ENCODE measurements at places on chromosomes 6 and 20. TPM values are rescaled to one million over a fixed set of nuclear protein-coding genes. Genes with fewer than 3 reads are reported as not detected.

Gene C20orf141
- not detected for total RNA-seq

Gene PROKR2
- total RNA-seq = not detected

Gene C6orf15
- not detected for total RNA-seq

Gene ARMH2
- total RNA-seq = 0.43 TPM

DNA sequence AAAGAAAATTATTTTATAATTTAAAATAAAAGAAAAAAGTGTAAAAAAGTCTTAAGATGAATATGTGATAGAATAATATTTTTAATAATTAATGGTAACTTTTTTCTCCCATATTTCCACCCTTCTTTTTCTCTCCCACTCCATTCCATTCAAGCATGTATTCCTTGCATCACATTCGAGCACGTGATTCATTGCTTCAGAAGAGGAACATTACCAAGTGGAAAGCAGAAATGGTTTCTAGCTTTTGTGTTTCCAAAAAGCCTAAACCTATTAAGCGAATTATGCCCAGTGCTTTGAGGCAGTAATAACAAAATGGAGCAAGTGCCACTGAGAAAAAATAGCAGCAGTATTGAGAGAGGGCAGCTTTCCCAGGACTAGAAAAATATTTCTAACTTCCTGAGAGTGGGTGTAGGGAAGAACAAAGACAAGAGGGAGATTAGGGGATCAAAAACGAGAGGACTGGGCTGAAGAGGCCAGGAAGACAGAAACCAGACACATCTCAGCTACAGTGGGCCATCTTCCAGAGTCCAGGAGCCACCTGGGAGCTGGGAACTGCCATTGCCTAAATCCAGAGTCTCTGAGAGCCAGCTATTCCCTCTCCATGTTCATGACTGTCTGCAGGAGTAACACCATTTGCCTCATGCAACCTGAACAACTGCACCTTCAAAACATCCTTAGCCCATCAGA, 15.0 kb upstream of the AKIRIN2 start:
- no peak for ATAC-seq

DNA sequence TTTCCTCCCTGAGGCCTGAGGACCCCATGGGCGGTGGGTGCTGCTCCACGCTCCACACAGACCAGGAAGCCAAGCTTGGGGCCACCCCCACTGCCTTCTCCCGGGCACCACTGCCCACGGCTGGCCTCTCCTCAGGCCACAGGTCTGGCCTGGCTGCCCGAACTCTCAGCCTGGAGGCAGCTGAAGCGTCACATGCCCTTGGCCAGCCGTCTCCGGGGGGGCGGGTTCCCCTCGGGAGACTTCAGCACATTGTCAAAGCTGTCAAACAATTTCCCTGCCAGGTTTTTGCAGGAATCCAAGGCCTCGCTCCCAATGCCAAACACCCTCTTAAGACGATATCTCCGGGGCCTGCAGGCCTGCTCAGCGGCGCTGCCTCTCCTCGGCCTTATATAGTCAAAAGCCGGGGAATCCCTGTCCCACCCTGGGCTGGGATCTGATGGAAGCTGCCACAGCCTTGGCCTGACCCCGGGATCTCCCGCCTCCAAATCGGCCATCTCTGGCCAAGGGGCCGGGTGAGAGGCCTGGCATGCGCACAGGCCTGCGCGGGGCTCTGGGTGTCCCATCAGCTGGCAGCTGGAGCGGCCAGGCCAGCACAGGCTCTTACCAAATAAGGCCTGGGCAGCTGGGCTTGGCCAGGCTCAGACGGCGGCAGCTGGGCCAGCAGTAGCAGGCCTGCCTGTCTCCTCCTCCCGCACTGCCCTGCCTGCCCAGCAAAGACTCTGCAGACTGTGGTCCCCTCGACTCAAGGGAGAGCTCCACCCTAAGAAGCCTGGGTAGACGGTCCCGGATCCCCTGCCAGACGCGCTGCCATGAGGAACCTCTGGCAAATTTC, 49.7 kb downstream of the RBM38 start:
- ATAC-seq = no peak

DNA sequence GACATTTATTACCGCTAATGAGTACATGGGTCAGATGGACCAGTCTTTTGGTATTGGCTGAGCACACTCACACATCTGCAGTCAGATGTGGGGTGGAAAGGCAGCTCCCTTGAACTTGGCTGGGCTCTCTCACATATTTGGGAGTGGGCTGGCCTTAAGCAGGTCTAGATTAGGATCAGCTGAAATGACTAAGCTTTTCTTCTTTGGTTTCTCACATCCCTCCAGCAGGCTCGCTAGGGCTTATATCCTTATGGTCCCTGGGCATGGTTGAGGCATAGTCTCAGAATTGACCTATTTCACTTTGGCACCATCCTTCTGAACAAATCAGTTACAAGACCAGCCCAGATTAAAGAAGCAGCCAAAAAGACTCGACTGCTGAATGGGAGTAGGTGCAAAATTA, 14.4 kb upstream of the PLCB1 start:
- ATAC-seq = peak; percentile 5

GRCh38 chr20:38841570-38841969, 36.1 kb downstream of the PPP1R16B start:
- ATAC-seq = no peak

- ATAC-seq = no peak
These were observed 64.3 kb downstream of the TTI1 start for GRCh38 chr20:37968841-37969401.

DNA sequence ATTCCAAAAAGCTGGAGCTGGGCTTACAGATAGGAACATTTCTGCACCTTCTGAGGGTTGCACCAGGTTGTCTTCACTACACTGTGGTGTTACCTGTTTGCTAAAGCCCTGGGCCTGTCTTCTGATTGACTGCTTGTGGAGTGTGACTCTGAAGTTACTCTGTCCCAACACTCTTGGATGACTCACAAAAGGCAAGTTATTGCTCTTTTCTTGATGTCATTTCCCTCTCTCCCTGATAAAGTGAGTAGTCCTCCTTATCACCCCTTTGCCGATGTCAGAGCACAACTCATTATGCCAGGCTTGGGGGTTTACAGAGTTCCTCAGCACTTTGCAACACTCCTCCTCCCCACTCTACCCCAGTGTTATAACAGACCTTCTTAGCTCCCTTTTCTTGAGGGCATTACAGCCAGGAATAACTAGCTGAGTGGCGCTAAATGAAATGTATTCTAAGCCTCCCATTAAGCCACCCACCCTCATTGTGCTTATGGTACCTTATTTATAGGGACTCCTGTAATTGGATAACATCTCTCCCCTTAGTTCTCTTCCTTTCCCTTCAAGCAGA, 36.1 kb upstream of the NKX2-4 start:
- ATAC-seq = no peak

DNA sequence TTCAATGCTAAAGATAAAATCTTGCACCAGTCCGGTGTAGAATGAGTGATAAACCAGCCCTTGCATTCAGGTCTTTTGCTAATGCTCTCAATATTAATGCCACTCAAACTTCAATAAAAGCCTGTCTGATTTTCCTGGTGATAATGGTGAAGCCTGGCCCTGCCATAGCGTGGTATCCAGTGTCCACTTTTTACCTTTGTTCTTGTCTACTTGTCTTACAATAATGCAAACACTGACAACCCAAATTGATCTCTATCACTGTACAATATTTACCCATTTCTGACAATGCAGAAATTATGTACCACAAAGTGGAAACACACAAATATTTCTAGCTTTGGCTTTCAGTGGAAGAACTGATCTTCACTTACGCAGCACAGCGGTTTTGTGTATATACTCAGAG, 189.1 kb downstream of the ZDHHC14 start:
- no peak for ATAC-seq

DNA sequence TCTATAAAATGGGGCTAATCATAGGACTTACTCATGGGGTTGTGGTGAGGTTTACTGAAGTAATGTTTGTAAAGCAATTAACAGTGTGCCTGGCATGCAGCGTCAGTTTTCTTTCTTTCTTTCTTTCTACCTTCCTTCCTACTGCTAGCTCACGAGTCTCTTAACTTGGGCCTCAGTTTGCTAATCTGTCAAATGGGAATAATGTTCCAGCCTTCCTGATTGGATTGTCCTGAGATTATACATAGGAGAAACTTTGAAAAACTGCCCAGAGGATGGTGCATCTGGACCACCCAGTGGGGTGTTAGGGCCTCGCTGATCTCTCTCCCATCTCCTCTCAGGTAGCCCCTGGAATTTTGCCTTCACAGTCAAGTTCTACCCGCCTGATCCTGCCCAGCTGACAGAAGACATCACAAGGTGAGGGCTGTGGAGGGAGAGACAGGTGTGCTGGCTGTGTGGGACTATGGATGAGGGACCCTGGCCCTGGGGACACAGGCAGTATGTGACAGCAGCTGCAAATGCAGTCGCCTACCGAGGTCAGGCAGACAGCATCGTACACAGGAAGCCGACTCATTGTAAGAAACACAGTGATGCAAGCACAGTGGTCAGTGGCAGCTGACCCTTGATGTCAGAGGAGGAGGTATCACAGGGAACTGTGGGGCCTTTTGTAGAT, 27.5 kb downstream of the EPB41L1 start:
- no peak for ATAC-seq

- ATAC-seq = no peak
These were observed 286.2 kb upstream of the EXOC2 start for GRCh38 chr6:978937-979685.

Measured in activated T-helper 17 cell treated with anti-CD3 and anti-CD28 coated beads, Interleukin-2, amount 50 U/mL, for 72 hours (primary cell).